Activated T-cell treated with anti-CD3 and anti-CD28 coated beads, Interleukin-2, amount 50 U/mL, for 72 hours (primary cell): ENCODE measurements at places on chromosomes 13 and 19. TPM values are rescaled to one million over a fixed set of nuclear protein-coding genes. Genes with fewer than 3 reads are reported as not detected.

Gene RFXANK
- total RNA-seq: 83.8 TPM

Gene ACTL9
- total RNA-seq: not detected

Gene ELOF1
- 50.9 TPM for total RNA-seq

Gene CGB7
- not detected for total RNA-seq

Gene KLF1
- 0.19 TPM for total RNA-seq

Gene ZNF724
- 12.7 TPM for total RNA-seq

Gene XPO4
- total RNA-seq: 20.8 TPM

Gene ZNF763
- 2.4 TPM for total RNA-seq

Gene VSTM1
- total RNA-seq: not detected

Gene ZNF726
- total RNA-seq: 20.5 TPM

Gene LILRA5
- total RNA-seq: not detected

Gene PTOV1
- 73.3 TPM for total RNA-seq

Gene IFNL3
- 0.53 TPM for total RNA-seq

- DNase-seq: no peak
These were observed 78.0 kb upstream of the GPR183 start for GRCh38 chr13:99385161-99385560.

DNA sequence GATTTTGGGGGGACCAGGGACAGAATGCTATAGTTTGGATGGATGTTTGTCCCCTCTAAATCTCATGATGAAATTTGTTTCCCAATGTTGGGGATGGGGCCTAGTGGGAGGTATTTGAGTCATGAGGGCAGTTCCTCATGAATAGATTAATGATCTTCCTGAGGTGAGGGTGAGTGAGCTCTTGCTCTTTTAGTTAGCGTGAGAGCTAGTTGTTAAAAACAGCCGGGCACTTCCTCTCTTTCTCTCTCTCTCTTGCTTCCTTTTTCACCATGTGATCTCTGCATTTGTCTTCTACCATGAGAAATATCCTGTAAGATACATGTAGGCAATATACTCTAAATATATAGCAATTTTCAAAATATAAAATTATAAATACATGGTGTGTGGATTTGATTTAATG is 290.8 kb upstream of the PCDH9 start:
- DNase-seq: no peak

DNA sequence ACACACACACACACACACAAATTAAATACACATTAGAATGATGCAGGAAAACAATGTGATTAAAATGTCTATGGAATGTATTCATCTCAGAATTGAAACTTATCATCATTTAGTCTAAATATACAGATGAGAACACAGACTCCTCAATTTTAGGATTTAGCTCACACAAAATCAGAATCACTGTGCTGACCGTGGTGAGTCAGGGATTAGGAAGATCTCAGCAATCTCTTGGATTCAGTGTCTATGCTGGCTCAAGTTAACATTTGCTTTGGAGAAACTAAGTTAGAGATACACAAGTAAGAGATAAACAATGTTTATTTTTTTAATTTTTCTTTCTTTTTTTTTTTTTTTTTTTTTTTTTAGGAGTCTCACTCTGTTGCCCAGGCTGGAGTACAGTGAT is 323.6 kb downstream of the KLF12 start:
- no peak for DNase-seq

DNA sequence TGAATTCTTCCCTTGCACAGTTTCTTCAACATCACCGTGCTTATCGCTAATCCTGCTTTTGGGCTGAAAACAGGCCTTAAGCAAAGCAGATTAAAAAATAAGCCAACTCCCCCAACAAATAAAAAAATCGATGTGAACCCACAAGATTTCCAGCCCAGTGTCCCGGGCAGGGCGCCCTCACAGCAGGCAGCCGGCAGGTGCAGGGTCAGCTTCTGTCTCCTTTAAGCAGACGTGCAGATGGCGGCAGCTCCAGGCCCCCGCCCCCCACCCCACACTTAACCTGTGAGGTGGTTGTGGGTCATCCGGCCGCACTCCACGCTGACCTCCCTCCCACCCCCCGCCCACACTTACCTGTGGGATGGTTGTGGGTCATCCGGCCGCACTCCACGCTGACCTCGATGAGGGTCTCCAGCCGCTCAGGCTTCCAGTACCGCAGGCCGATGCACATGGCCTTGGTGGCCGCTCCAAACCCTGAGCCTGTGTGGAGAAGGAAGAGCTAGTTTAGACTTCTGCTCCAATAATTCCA is 19.8 kb downstream of the ADPRHL1 start:
- no peak for DNase-seq

- no peak for DNase-seq
These were observed 61.0 kb upstream of the CEACAM8 start for GRCh38 chr19:42655748-42656147.

DNA sequence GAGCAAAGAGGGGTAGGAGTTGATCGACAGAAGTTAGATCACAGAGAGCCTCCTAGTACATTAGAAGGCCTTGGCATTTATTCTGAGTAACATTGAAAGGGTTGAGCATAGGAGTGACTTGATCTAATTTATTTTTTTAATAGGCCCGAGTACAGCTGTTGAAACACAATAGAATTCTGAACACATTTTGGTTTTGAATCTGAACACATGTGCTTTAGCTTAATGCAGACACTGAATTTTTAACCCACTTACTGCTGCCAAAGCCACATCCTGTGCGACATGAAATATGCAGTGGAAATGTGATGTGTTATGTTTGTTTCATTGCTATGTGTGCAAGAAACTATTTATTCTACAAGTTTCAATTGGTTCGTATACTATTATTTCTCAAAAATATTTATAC is 1505.9 kb downstream of the PCDH9 start:
- no peak for DNase-seq

DNA sequence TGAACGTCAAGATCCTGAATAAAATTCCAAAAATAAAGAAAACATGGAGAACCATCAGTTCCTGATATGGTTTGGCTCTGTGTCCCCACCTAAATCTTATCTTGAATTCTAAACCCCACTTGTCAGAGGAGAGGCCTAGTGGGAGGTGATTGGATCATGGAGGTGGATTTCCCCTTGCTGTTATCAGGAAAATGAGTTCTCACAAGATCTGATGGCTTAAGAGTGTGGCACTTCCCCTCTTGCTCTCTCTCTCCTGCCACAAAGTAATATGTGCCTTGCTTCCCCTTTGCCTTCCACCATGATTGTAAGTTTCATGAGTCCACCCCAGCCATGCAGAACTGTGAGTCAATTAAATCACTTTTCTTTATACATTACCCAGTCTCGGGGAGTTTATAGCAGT is 827.4 kb downstream of the GPC5 start:
- DNase-seq: no peak

DNA sequence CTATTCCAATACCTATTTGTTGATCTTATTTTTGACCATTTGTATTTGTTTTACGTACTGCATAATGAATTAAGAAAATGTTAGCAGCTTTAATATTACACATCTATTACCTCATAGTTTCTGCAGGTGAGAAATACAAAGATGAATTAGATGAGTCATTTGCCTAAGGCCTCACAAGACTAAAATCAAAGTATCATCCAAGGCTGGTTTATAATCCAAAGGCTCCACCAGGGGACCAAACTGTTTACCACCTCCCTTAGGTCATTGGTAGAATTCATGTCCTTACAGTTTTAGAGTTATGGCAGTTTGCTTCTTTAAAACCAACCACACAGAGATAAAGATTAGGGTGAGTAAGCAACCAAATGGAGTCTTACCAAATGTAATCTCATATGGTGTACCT is 848.1 kb downstream of the SLITRK6 start:
- DNase-seq: no peak

DNA sequence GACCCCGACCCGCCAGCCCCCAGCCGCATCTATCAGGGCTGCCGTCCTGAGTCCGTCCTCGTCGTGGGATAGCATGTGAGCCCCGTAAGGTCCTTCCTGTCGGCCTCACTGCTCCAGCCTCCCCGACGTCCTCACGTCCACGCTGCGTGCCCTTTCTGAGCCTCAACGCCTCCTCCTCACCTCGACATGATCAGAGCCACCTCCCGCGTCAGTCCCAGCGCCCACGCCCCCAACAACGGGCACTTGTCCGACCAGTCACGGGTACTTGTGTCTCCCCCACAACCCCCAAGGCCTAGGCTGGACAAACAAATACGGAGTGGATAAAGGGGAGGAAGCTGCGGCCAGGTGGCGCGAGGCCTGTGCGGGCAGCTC is 665 bp downstream of the ZNF497 start:
- peak; percentile 73 for DNase-seq

DNA sequence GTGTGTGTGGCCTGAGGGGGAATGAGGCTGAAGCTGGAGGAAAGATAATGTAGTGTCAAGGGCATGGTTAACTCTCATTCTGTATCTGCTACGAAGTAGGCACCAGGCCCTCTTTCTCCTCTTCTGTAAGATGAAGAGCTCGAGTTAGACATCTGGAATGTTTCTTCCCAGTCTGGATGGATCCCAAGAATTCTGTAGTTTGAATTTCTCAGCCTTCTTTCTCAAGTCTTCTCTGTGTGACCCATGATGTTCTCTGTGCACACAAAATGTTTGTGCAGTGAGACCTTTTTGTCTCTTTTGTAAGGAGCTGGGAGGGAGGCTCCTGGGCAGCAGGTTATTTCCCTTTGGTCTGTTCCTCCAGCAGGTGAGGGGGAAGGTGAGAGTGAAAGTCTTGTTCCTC is 13.7 kb downstream of the FGF9 start:
- no peak for DNase-seq

GRCh38 chr19:53608381-53608780 is 23.4 kb upstream of the DPRX start:
- no peak for DNase-seq

DNA sequence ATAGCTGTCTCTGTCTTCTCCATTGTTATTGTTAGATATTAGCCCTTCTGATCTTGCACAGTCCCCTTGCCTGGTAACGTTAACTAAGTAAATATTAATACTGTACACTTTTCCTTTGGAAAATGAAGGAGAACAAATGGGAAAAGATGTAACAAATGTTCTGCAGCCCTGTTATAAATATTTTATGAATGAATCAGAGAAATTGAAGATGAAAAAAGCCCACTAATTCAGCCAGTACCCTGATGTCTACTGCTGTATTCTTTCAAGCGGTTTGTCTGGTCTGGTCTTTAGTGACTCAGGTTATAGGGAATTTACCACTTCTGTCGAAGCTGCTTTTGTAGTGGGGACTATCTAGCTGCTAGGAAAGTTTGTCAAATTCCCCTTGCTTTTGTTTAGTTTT is 121.0 kb downstream of the COG6 start:
- DNase-seq: peak; percentile 34

GRCh38 chr19:1749373-1750342 is 3.6 kb upstream of the ONECUT3 start:
- DNase-seq: no peak

- DNase-seq: no peak
These were observed 685 bp upstream of the SUPT5H start for GRCh38 chr19:39444598-39445195.

DNA sequence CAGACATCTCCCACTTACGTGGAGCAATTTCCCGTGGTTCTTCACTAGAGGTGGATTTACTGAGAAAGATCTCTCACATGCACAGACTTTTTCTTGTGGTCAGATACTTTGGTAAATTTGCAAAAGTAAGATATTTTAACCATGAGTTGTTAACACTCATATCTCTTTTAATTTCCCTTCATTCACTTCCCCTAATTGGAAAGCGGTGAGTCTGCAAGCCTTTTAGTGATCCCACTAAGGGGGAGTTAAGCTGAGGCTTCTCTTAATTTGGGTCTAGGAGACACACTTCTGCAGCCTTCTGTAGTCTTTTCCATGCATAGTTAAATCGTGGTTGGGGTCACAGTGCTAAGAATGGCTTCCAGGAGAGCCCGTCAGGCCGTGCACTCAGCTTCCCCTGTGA is 30.7 kb upstream of the SERPINE3 start:
- no peak for DNase-seq

- DNase-seq: no peak
These were observed 287.5 kb upstream of the HTR2A start for GRCh38 chr13:47184321-47184720.

DNA sequence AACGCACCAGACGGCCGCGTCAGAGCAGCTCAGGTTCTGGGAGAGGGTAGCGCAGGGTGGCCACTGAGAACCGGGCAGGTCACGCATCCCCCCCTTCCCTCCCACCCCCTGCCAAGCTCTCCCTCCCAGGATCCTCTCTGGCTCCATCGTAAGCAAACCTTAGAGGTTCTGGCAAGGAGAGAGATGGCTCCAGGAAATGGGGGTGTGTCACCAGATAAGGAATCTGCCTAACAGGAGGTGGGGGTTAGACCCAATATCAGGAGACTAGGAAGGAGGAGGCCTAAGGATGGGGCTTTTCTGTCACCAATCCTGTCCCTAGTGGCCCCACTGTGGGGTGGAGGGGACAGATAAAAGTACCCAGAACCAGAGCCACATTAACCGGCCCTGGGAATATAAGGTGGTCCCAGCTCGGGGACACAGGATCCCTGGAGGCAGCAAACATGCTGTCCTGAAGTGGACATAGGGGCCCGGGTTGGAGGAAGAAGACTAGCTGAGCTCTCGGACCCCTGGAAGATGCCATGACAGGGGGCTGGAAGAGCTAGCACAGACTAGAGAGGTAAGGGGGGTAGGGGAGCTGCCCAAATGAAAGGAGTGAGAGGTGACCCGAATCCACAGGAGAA is 1.9 kb downstream of the PPP1R12C start:
- no peak for DNase-seq

GRCh38 chr13:28316836-28317235 is 178.1 kb downstream of the FLT1 start:
- DNase-seq: no peak

DNA sequence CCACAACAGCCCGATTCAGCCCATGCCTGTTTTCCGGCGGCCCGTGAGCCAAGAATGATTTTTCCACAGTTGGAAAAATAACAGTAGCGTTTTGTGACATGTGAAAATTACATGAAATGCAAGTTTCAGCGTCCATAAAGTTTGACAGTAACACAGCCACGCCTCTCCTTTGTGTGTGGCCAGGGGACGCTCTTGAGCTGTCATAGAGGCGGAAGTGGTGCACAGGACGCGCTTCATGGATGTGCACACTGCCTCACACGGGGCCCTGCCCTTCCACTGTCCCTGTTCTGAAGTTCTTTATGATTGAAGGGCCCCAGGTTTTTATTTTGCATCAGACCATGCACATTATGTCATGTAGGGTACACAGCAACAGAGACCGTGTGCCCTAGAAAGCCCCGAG is 12.4 kb upstream of the ELAVL1 start:
- peak; percentile 52 for DNase-seq

GRCh38 chr13:76020421-76020955 is 384.4 kb downstream of the LMO7 start:
- no peak for DNase-seq

- no peak for DNase-seq
These were observed 53.1 kb downstream of the ARHGAP35 start for GRCh38 chr19:46913852-46914430.
